ENCODE measurements at places on chromosomes 6 and 20.

DNA sequence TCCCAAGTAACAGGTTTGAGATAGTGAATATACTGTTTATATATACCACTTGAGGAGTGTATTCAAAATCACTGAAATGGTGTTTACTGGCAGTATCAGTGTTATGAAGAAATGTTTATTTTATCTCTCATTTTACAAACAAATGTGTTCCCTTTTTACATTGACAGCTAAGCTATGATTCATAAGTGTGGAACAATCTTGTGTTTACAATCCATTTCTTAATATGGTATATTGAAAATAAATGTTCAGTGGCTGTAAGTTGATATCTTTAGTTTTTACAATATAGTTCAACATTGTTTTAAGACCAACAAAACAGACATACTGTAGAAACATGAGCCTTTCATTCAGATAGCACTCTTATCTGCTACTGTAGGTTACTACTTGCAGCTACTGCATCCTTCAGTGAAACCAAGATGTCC lies 14.3 kb downstream of the PHF3 start:
- DNase-seq = no peak

DNA sequence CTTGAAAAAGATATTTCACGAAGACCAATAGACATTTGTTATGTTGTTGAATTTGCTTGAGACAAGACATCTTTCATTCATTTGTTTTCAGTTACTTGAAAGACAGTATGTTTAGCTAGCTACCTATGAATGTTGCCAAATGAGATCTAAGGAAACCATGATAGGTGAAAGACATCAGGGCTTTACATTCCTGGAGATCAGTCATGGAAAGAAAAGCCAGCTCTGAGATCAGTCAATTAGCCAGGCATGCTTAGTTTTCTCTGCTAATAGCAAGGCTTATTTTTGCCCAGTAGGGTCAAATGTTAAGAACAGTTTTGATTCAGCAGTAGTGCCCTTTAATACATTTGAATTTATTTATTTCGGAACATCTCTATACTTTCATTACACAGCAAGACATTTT lies 116.5 kb upstream of the EDN1 start:
- DNase-seq = no peak

DNA sequence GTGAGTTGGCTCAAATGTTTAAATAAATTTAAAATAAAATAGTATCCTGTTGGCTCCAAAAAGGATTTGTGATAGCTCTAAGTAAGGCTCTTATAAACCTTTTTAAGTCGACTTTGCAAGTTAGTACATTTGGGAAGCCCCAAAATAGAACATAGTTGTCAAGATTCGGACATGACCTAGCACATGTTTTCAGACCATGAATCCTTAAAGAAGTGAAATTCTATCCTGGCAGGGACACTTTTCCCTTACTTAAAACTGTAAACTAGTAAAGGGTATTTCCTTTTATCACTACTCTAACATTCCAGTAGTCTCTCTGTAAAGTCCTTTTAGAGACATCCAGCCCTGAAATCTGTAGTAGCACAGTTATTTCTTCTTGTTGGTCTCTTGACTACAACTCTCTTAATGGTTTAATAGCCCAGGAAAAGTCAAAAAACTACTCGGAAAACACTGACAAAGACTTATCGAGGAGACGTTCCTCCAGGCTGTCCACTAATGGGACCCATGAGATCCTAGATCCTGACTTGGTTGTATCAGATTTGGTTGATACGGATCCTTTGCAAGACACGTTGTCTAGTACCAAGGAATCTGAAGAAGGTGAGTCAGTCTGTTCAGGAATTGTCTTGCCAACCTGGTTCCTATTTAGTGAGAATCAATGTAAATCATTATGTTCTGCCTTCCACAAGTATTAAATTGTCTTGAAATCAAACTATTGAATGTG lies 83.6 kb downstream of the SCAND1 start:
- no peak for DNase-seq

- no peak for DNase-seq
Measured at GRCh38 chr6:143569040-143569439, 57.5 kb upstream of the FUCA2 start.

GRCh38 chr6:85537055-85537494 lies 56.6 kb downstream of the SNX14 start:
- DNase-seq = peak; percentile 39

All from hematopoietic multipotent progenitor cell (in vitro differentiated cells).